ENCODE measurements at places on chromosomes 2 and 18.

- DNase-seq: no peak
These were observed 31.8 kb downstream of the ARHGAP25 start for GRCh38 chr2:68766376-68766845.

GRCh38 chr2:232523682-232524597, 2.0 kb upstream of the CHRND start:
- DNase-seq: peak; percentile 12

DNA sequence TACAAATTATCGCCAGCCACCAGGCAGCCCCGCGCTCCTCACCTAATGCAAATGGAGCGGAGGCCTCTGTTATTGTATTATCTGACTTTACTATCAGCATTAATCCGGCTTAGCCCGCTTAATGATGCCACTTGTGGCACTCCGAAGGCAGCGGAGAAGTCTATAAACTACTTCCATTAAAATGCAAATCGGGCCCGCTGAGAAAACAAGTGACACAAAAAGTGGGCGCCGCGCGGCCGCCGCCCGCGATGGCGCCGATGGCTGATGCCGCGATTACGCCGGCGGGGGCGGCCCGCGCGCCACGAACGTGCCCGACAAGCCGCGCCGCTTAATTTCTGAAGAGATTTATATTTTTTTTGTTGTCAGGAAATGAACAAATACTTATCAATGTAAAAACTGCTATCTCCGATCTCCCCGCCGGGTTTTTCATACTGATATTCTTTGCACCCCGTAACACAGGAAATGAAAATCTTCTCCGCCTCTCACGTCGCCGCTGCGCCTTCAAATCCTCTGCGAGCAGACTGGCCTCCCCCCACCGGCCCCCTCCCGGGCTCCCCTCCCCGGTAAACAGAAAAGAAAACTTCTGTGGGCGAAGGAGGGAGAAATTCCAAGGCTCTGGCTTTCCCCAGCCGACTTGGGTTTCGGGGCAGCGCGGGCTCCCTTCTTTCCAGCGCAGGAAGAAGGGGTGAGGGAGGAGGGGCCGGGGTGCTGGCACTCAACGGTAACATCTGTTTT, 221.8 kb downstream of the INSIG2 start:
- peak; percentile 52 for DNase-seq

- no peak for DNase-seq
These were observed 1564.6 kb upstream of the NXPH2 start for GRCh38 chr2:140344838-140345237.

GRCh38 chr2:72367530-72368225, 220.0 kb upstream of the CYP26B1 start:
- DNase-seq: no peak

DNA sequence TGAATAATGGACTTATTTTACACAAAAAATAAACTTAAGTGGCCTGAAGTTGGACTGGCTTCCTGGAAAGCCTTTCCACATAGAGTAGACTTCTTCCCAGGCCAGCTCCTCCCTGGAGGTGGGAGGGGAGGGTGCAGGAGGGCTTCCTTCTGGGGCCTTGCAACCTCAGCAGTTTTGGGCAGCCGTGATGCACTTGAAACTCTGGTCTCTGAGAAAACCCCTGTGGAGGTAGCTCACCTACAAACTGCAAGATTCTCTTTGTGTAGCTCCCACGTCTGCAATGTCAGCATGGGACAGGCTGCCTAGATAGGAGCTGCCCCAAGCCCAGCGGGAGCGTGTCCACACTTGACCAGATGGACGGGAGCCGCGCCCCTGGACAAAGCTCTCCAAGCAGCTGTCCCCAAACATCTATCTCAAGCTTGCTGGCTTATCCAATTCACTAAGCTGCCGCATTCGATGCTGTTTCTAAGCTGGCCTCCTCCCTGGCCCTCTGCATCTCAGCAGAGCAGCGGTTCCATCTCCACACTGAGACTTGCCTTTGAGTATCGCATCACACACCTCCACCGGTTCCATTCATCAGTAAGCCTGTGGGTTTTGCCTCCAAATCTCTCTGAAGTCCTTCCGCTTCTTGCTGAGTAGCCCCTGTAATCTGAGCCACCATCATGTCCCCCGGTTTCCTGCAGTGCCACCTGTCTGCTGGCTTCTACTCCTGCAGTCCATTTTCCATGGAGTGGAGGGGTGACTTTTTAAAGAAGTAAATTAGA, 1.6 kb upstream of the LPIN1 start:
- DNase-seq: no peak

- DNase-seq: no peak
These were observed 49.9 kb downstream of the DGKD start for GRCh38 chr2:233404222-233404621.

- DNase-seq: no peak
These were observed at the start of gene DQX1 for GRCh38 chr2:74525717-74526648. DQX1 (minus strand) TSS chr2:74526231; CDS start chr2:74525729, 502 bp downstream.

GRCh38 chr2:120919771-120920453, 184.2 kb downstream of the GLI2 start:
- no peak for DNase-seq

DNA sequence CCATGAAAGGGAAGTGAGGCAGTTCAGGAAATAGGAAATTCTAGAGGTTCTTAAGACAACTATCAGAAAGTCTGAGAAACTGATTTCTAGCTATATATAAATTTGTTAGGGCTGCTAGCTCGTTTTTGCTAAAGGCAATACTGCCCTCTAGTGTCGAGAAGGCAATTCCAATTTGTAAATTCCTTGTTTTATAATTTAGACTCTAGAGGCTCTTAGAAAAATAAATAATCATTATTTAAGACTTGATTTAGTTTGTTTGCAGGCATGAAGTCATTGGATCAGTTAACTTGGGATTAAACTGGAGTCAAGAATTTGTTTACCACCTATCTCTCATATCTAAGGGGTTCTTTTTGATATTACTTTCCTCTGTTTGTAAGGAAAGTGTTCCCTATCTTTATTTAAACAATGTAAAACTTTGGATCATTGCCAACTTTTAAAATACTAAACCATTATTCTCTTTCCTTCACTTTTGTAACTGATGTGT, 66.2 kb downstream of the ACVR2A start:
- DNase-seq: no peak

DNA sequence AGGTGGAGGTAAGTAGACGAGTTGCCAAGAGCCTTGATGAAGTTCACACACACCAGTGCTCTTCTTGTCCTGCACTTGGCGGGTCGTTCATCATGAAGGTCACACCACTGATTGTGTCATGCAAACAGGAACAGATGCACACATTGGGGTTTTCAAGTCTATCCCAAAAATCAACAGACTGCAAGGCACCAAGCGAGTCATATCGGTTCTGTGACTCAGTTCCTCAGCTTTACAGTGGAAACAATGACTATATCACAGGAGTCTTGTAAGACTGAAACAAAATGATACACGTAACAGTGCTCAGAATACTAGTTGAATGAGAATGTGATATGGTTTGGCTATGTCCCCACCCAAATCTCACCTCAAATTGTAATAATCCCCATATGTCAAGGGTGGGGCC, 526.9 kb upstream of the ID2 start:
- DNase-seq: no peak

DNA sequence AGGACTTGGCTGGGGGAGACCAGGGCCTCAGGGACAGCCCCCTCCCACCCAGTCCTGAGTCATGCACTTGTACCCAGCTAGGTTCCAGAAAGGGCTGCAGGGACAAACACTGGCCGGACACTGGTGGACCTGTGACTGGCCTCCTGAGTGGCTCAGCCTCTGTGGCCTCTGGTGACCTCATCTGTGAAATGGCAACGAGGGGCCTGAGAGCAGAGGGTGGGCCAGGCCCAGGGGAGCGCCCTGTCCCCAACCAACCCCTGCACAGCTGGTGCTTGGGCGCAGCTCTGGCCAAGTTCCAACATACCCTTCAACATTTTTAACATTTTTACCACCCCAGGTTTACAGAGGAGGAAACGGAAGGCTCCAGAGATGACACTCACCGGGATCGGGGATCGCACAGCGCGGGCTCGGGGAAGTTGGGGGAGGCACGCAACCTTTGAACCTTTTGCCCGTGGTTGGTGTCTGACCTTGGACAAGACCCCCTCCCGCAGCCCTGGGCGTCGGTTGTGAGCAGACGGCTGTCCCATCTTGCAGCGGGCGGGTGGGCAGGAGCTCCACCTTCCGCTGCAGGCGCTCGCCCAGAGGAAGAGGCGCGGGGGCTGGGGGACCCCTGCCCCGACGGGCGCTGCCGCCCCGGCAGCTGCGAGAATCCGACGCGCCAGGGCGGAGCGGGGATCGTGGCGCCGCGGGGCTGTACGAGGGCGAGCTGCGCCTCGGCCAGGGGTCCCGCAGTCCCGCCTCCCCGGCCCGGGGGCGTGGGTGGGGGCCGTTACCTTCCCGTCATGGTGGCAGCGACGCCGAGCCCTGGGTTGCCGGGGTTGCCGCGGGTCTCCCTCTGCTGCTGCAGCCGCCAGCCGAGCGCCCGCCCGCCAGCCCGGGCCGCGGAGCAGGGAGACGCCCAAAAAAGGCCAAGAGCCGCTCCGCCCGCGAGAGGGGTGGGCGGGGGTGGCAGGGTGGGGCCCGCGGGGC, 805 bp downstream of the LIMS2 start:
- DNase-seq: no peak

DNA sequence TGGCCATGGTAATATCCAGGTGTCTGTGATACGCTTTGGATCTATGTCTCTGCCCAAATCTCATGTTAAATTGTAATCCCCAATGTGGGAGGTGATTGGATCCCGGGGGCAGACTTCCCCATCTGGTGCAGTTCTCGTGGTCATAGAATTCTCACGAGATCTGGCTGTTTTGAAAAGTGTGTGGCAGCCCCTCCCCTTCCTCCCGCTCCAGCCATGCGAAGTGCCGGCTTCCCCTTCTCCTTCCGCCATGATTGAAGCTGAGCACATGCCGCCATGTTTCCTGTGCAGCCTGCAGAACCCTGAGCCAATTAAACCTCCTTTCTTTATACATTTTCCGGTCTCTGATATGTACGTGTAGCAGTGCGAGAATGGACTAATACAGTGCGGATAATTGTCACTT, 42.5 kb downstream of the GPC1 start:
- no peak for DNase-seq

DNA sequence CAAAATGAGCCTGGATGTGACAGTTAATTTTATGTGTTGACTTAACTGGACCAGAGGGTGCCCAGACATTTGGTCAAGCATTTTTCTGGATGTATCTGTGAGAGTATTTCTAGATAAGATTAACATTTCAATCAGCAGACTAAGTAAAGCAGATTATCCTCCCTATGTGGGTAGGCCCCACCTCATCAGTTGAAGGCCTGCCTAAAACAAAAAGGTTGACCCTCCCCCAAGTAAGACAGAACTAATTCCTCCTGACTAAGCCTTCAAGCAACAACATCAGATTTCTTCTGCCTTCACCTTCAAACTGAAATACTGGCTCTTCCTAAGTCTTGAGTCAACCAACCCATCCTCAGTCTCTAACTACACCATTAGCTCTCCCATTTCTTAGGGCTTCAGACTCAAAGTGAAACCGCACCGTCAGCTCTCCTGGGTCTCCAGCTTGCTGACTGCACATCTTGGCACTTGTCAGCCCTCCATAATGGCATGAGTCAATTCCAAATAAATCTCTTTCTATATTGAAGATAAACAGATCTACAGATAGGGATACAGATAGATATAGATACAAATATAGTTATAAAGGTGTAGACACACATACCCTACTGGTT, 47.9 kb downstream of the MEMO1 start:
- no peak for DNase-seq

- DNase-seq: no peak
These were observed at the start of gene KCNE4 for GRCh38 chr2:223051693-223052289. KCNE4 (plus strand) TSS chr2:223052190; CDS start chr2:223052831, 641 bp downstream.

DNA sequence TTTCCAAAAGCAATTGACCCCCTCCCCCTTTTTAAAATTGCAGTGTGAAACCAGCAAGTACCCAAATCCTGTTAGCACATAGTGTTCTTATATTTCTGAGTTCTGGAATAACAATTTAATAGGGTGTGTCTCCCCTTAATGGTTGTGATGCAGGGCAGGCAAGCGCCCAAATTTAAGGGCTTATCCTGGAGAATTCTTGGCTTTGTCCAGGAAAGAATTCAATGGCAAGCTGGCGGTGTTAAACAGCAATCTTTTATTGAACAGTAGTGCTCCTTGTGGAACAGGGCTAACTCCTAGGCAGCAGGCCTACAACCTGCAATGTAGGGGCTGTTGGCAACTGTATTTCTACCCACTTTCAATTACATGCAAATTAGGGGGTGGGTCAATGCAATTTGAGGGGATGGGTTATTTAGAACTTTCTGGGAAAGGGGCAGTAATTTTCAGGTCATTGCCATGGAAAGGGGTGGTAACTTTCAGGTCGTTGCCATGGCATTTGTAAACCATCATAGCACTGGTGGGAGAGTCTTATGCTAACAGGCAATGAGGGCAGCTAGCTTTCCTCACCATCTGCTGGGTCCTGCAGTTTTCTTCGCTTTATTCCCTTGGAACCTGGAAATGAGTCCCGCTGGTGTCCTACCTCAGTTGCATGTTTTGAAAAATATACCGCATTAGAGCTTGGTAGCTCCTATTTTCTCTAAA, 149.0 kb upstream of the KCTD1 start:
- no peak for DNase-seq

DNA sequence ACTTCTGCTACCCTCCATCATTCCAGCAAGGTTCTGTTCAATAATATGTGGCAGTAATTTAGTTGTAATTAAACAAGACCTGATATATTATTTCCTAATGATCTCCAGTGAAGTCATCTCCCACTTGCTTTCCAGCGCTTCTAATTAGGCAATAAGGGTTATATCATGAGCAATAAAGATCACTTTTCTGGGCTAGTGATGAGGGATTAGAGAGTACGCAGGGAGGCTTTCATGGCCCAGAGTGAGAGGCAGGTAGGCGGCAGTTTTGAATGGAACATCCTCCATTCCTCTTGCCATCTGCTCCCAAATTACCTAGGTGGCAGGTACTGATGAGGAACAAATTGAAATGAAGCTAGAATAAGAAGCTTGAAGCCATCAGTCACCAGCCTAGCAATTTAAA, 358.1 kb upstream of the SYT4 start:
- DNase-seq: no peak

DNA sequence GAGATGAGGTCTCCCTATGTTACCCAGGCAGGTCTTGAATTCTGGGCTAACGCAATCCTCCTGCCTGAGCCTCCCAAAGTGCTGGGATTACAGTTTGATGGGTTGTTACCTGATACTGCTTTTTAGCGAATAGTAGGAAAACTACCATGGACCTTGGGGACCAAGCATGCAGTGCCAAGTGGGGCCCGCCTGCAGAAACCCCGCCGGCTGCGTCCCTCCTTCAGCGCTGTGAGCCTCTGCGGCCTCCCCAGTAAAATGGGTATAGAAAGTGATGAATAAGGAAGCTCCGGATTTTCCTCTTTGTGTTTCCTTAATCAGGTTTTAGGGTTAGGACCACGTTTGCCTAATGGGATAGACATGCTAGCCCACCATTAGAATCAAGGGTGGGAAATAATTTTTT, 30.4 kb downstream of the RAMP1 start:
- DNase-seq: no peak

- DNase-seq: no peak
These were observed 99.8 kb downstream of the SH3BP4 start for GRCh38 chr2:235051436-235052260.
